T follicular helper cell (primary cell): ENCODE measurements at places on chromosomes 6 and 20.

GRCh38 chr6:107353773-107354382 is 105.5 kb downstream of the PDSS2 start:
- no peak for DNase-seq

GRCh38 chr6:111950661-111951496 is 77.6 kb upstream of the FYN start:
- no peak for DNase-seq

DNA sequence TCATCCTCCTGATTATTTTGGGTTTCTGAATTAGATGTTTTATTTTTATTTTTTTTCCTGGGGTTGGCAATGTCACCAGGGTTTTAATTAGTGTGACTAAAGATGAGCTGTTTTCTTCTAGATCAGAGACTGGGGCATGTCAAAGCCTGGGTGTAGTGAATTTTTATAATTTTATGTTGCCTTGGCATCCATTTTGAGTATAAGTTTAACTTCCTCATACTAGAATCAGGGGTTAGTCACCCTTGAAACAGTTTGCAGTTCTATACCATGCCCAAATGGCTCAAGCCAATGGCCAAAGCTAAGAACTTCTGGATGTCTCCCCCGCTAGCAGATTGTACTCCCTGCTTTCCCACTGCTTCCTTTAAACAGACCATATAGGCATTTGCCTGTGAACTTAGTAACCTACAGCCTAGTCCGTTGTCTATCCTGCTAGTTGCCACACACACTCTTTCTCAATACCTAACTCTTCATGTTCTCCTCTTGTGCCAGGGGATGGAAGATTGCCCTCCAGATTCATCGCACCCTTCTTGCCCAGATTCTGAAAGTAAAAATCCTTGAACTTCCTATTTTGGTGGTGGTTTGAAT is 54.5 kb downstream of the KIAA0408 start:
- no peak for DNase-seq

GRCh38 chr6:80366714-80367113 is 260.2 kb downstream of the BCKDHB start:
- no peak for DNase-seq

GRCh38 chr6:15364401-15365037 is 118.7 kb downstream of the JARID2 start:
- DNase-seq: no peak

DNA sequence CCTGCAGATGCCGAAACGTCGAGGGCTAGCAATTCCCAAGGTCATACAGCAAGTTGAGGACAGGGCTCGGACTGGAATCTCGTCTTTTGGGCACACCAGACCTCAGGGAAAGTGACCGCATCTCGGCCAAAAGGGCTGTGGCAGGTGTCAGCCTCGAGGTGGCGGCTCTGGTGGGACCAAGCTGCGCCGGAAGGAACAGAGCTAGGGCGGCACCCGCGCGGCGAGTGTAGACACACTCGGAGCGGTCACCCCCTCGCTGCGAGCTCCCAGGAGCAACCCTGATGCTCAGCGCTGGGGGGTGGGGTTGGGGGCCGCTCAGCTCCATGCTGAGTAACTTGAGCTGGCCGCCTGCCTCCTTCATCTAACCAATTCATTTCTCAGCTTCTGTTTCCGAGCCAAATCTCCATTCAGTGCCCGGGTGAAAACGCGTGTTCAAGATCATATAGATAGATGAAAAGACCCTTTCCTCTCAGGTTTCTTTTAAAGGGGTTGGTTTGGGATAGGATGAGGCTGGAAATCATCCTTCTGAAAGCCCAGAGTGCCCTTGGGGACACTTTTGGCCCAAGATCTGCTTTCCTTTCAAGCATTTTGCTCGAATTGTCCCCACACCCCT is 2.2 kb upstream of the TUBB2B start:
- DNase-seq: no peak

- DNase-seq: no peak
Observed at GRCh38 chr20:62352402-62353288, 14.5 kb downstream of the LAMA5 start.

- DNase-seq: no peak
Observed at GRCh38 chr20:37372441-37372840, 26.5 kb downstream of the SRC start.

DNA sequence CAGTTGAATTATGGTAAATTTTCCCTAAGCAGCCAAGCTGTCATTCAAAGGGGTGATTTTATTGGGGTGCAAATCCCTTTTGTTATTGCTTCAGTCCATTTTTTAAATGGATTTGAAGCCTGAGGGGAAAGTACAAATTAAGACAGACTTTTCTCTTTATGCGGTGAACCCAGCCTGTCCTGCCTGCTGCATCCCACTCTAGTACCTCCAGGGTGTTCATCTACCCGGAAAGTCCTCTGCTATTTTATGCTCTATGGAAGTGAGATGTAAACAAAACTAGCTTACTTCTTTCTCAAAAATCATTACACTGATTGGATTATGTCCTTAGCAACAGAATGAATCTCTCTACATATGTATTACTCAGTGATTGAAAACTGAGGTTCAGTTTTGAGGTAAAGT is 1088.9 kb upstream of the CITED2 start:
- no peak for DNase-seq

- DNase-seq: no peak
Observed at GRCh38 chr6:24060982-24061754, 64.8 kb upstream of the NRSN1 start.

DNA sequence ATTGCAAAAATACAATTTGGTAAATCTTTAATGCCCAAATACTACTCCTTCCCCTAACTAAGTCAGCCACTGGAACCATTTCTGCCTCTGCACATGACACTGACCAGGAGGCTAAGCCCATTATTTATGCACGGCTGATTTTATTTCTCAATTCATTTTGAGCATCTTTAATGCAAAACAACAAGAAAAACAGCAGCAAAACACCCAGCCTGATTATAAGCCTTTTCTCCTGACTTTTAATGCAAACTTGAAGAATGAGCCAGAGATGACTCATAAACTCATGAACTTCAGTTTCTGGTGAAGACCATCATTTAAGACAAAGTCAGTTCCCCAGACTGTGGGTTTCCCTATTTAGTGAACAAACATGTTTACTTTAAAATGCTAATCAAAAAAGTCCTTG is 51.6 kb downstream of the CYP24A1 start:
- no peak for DNase-seq

DNA sequence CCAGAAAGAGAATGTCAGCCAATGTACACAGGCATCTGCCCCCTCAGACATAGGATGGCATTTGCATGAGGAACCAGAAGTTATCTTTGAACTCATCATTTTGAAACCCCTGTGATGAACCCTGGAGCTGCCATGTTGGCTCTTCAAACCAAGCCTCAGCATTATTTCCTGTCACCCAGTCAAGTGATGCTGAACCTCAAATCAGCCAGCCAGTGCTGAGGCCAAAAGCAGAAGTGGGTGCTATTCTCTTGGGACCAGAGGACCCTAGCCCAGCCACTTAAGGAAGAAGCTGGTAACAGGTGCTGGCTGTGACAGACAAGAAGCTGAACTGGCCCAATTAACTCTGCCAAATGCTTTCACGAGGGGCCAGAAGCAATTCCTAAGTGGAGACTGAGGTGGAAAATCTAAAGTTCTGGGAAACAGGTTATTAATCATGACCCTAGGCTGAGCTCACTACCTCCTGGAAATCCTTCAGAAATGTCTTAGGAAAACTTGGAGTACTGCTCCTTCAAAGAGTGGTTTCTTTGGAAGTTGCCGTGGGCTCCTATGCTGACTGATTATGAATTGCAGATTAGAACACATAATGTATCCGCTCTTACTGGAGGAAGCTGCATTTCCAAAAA is 4.0 kb downstream of the PKIG start:
- DNase-seq: no peak

- no peak for DNase-seq
Observed at GRCh38 chr6:39102071-39102820, 12.7 kb downstream of the SAYSD1 start.

DNA sequence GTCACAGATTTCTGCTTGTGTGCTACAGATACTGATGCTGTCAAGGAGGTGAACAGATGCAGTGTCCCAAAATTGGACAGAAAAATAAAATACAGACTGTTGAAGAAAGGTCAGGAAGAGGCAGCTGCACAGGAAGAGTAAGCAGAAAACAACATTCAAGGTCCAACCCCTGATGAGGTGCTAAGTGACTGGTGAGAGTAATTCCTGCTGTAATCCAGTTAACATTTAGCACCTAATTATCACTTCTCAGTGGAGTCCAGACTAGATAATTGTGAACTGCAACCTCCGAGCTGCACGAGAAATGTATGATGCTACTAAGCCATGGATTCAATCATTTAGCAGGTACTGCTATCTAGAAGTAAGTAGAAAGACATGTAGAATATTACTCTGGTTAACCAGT is 36.3 kb upstream of the NRSN1 start:
- DNase-seq: no peak

- DNase-seq: no peak
Observed at GRCh38 chr6:43812850-43813578, 43.0 kb downstream of the VEGFA start.

DNA sequence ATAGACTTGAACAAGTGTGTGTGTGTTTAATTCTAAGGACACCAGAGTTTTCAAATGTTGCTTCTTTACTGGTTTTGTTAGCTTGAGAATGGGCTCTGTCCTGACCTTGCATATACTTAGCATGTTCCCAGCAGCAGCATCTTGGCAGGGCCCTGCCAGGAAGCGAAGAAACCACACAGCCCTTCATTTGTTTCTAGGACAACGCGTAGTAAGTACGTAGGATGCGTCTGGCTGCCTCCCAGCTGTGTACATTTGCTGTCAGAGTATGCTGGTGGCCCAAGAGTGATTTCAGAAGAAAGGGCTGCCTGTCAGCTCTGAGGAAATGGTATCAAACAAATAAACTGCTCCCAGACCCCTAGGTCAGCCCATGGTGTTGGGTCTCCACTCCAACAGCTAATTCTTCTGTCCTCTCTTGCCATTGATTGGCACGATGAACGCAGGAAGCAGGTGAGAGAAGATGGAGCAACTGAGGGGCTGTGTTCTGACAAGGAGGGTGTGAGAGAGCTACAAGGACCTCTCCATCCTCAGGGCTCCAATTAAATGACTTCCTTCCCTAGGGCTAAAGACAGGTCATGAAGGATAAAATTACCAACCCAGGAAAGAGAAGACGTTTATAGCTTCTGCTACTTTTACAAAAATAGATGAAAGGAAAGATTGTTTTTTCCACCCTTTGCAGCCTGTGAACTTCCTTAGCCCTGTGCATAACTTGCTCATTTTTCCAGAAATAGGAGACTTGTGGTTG is 55.9 kb upstream of the HDDC2 start:
- peak; percentile 6 for DNase-seq

DNA sequence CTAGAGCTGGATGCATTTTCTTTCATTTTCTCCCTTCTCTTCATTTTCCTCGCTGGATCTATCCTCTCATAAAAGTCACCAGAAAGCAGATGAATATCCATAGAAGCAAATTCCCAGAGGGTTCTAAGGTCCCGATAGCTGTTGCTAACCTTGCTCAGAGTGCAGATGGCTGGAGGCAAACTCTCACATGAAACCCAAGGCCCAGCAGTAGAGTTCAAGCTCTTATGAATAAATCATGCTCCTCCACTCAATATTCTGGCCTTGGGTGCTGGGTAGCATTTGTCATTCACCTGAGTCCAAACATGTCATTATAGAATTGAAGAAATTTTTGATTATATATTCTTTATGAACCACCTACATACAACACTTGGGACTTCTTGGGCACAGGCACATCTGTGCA is 539.7 kb upstream of the MARCKS start:
- DNase-seq: no peak

DNA sequence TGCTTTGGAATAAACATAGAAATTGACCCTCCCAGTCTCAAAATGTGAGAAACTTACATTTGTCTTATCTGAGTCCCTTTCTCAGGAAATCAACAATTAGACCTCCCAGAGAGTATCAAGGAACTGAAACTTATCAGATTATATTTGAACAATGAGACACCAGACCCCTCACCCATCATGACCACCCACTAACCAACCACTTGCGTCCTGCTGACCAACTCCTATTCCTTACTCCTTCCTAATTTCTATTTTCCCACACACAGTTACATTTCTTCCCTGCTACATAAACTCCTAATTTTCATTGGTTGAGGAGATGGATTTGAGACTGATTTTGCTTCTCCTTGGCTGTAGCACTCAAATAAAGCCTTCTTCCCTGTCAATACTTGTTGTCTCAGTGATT is 97.9 kb downstream of the TPBG start:
- DNase-seq: no peak

GRCh38 chr6:36685166-36685924 is 6.8 kb downstream of the CDKN1A start:
- no peak for DNase-seq

- DNase-seq: no peak
Observed at GRCh38 chr20:8749101-8749500, 319.8 kb upstream of the PLCB4 start.

DNA sequence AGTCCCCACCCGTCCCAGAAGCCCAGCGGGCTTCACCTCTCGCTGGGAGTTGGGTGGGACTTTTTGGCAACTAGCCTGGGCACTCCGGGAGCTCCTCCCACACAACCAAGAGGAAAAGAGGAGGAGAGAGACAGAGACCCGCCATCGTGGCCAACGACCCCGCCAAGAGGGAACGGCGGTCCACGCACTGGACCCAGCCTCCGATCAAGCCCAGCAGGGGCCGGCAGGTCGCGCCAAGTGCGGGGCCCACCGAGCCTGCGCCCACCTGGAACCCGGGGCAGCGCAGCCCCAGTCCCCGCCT is 3.0 kb upstream of the TMEM14C start:
- no peak for DNase-seq

GRCh38 chr6:111823831-111824607 is 49.2 kb downstream of the FYN start:
- DNase-seq: no peak

DNA sequence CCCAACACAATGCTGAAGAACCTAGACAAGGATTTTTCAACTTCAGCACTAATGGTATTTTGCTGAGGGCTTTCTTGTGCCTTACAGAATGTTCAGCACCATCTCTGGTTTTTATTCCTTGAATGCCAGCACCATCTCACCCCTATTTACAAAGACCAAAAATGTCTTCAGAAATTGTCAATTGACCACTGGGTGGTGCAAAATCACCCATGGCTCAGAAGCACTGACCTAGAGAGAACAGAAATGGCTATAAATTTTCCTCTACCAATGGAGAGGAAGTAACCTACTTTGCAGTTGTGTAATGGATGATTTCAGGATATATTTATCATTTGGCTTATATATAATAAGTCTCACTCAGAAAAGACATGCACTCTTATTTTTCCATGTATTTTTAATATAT is 431.0 kb upstream of the IRAK1BP1 start:
- no peak for DNase-seq

DNA sequence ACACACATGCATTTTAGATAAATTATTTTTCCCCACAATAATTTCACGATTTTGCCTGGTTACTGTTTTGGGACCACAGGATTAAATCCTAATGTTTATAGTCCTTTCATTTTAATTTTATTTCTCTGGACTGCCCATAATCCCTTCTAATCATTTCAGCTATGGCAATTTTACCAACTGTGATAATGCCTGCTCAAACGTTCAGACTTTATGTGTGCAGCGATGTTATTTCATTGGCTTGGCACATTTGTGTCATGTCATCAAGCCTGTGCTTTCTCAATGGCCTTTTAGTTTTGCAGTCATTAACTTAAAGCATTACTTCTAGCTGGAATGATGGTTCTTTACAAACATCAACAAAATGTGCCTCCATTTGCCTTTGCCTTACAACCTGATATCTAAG is 140.6 kb upstream of the HSF2 start:
- DNase-seq: no peak

GRCh38 chr6:167571550-167571949 is 246.7 kb downstream of the TTLL2 start:
- DNase-seq: no peak
